Cardiac muscle cell (in vitro differentiated cells and primary cell): ENCODE measurements at places on chromosomes 11 and 22. TPM values are rescaled to one million over a fixed set of nuclear protein-coding genes. Genes with fewer than 3 reads are reported as not detected.
A peak's percentile ranks its signal among the peaks of the same experiment; 100 is the strongest.

The IRAG1 gene
- 3.6 and 7.3 TPM in 2 replicates for total RNA-seq

The CCDC117 gene
- 29.0 and 37.9 TPM in 2 replicates for total RNA-seq

The ABCC8 gene
- 1.6 and 5.3 TPM in 2 replicates for total RNA-seq

The APOA4 gene
- 0.86 and 2.1 TPM in 2 replicates for total RNA-seq

GRCh38 chr11:1226226-1226985, 3.5 kb downstream of the MUC5B start:
- no peak overlapping the region for H3K4me3 ChIP-seq
- no peak for DNase-seq
- H3K27ac ChIP-seq = no peak overlapping the region
- H3K27me3 ChIP-seq = no peaks in the 10 kb centered on the region

DNA sequence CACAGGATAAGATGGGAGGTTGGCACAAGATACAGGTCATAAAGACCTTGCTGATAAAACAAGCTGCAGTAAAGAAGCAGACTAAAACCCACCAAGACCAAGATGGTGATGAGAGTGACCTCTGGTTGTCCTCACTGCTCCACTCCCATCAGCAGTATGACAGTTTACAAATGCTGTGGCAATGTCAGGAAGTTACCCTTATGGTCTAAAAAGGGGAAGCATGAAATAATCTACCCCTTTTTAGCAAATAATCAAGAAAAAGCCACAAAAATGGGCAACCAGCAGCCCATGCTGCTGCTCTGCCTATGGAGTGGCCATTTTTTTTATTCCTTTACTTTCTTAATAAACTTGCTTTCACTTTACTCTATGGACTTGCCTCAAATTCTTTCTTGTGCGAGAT, 8.7 kb upstream of the PIWIL4 start:
- DNase-seq = no peak
- no peaks in the 10 kb centered on the region for H3K27me3 ChIP-seq
- no peaks in the 10 kb centered on the region for H3K36me3 ChIP-seq
- H3K4me3 ChIP-seq = no peak overlapping the region
- H3K4me1 ChIP-seq = peaks cover 15% of the 10 kb centered on the region
- no peak overlapping the region for H3K27ac ChIP-seq

GRCh38 chr11:63844836-63845235, 5.9 kb downstream of the MARK2 start:
- H3K4me1 ChIP-seq = peaks cover 48% of the 10 kb centered on the region
- no peak overlapping the region for H3K4me3 ChIP-seq
- H3K27me3 ChIP-seq = no peaks in the 10 kb centered on the region

GRCh38 chr11:16917941-16918340, 96.3 kb downstream of the PLEKHA7 start:
- no peak for DNase-seq
- H3K27me3 ChIP-seq = no peaks in the 10 kb centered on the region
- no peaks in the 10 kb centered on the region for H3K36me3 ChIP-seq
- no peak overlapping the region for H3K4me3 ChIP-seq
- peaks cover 15% of the 10 kb centered on the region for H3K4me1 ChIP-seq

GRCh38 chr11:72409458-72409857, 24.9 kb downstream of the CLPB start:
- H3K4me3 ChIP-seq = no peak overlapping the region
- no peak overlapping the region for H3K27ac ChIP-seq
- no peaks in the 10 kb centered on the region for H3K36me3 ChIP-seq
- no peak for DNase-seq

DNA sequence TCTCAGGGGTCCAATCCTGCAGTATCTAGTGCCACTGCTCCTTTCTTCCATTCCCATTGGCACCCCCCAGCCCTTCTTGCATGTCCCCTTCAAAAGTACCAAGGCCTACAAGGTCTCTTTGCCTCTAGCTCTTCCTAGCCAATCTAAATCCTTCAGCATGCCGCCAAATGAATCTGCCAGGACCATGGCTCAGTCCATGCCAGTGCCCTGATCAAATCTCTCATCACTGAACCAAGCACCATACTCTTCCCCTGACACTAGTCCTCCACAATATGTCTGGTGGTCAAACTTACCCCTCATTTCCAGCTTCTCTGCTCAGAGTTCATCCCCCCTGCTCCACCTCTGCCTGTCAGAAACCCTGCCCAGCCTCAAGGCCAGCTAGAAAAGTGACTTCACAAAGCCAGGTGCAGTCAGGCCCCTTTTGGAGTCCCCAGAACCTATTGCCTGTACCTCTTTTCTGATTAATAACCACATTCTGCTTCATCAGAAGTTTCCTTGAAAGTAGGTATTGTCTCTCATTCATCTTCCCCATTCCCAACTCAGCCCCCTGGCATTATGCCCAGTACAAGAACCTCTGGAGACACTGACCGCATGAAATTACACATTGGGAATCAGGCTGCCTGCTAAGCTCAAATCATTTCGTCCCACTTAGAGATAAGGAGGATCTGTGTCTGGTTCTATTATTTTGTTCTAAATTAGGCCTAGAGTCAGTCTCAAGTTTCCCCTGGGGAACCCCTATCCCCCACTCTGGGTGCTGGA, 11.4 kb downstream of the FEN1 start:
- no peaks in the 10 kb centered on the region for H3K27me3 ChIP-seq
- no peak overlapping the region for H3K4me3 ChIP-seq
- H3K36me3 ChIP-seq = peaks cover 51% of the 10 kb centered on the region
- H3K4me1 ChIP-seq = no peaks in the 10 kb centered on the region
- peak; percentile 82 for DNase-seq
